ENCODE measurements at places on chromosomes 4 and X. TPM values are rescaled to one million over a fixed set of nuclear protein-coding genes. Genes with fewer than 3 reads are reported as not detected.

Gene STOX2
- total RNA-seq = 0.97 TPM

Gene CENPVL1
- total RNA-seq = not detected

Gene CLDN2
- total RNA-seq = not detected

Gene TMPRSS11E
- total RNA-seq = not detected

Gene NUDT10
- total RNA-seq = 1.3 TPM

Gene HELT
- not detected for total RNA-seq

Gene NHS
- 2.6 TPM for total RNA-seq

Gene ITIH6
- total RNA-seq = not detected

Gene NR3C2
- under 0.01 TPM for total RNA-seq

Gene PNMA6A
- total RNA-seq = 0.43 TPM

All from fibroblast of villous mesenchyme (primary cell).